ENCODE measurements at places on chromosomes 16 and 17.

DNA sequence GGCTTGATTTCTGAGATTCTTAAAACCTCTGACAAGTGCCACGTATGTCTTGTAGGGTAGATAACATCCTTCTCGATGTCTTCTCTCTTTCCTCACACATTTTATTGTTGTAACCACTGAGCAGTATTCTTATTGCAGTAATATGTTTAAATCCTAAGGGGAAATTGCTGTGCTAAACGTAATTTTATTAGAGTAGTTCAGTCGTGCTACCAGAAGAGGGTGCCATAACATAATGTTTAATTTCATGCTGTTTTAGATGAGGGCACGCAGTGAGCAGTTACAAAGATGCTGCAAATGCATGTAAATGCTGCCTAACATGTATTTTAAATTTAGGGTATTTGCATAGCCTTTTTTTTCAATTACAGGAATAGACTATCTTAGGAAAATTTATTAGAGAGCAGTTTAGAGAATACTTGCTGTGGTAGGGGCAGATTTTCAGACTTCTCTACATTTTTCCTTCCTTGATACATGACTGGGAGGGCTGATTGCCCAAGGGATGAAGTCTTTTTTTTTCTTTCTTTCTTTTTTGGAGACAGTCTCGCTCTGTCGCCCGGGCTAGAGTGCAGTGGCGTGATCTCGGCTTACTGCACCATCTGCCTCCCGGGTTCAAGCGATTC is 51.7 kb downstream of the GAN start:
- H3K27ac ChIP-seq = no peak overlapping the region
- no peak overlapping the region for H3K4me3 ChIP-seq
- peaks cover 8% of the 10 kb centered on the region for H3K4me1 ChIP-seq
- no peak for DNase-seq
- no peaks in the 10 kb centered on the region for H3K27me3 ChIP-seq
- H3K36me3 ChIP-seq = peaks cover 18% of the 10 kb centered on the region

GRCh38 chr17:50583641-50584040 is 23.1 kb downstream of the CACNA1G start:
- no peak overlapping the region for H3K4me3 ChIP-seq
- H3K27ac ChIP-seq = no peak overlapping the region
- no peaks in the 10 kb centered on the region for H3K36me3 ChIP-seq
- H3K27me3 ChIP-seq = no peaks in the 10 kb centered on the region

DNA sequence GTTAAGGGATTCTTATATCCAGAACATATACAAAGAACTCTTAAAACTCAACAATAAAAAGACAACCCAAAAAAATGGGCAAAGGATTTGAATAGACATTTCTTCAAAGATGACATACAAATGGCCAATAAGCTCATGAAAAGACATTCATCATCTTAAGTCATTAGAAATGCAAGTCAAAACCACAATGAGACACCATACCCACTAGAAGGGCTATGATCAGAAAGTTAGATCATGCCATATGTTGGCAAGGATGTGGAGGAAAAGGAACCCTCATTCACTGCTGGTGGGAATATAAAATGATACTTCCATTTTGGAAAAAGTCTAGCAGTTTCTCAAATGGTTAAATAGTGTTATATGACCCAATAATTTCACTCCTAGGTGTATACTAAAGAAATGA is 9.4 kb downstream of the PLD6 start:
- H3K4me1 ChIP-seq = peaks cover 10% of the 10 kb centered on the region
- H3K27me3 ChIP-seq = no peaks in the 10 kb centered on the region
- no peak for DNase-seq
- H3K27ac ChIP-seq = no peak overlapping the region

DNA sequence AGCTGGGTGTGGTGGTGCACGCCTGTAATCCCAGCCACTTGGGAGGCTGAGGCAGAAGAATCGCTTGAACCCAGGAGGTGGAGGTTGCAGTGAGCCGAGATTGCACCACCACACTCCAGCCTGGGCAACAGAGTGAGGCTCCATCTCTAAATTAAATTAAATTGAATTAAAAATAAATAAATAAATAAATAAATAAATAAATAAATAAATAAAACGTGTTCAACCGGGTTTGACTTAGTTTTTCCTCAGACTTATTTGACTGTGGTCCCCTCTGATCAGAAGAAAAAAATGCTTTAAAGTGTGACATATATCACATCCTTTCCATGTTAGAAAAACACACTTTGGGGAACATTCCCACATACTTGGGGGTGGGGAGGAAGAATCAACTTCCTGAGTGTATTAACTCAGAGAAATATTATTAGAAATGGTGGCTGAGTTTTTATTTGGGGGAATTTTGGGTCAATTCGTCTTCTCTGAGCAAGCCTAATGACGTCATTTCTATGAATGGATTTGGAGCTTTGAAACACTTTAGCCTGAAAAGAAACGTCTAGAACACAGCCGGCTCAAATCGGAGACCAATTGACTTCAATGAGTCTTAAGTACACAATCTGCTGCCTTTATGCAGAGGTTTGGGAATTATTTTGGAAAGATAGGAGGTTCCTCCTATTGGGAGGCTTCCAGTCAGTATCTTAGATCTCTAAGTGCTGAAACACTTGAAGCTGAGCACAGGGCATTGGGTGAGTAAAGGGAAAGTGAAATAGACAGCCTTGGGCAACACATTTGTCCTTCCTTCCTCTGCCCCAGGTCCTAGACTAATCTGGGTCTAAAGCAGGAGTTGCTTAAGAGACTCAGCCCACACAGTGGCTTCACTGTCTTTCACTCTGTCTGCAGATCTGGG is 132.6 kb downstream of the PITPNC1 start:
- no peaks in the 10 kb centered on the region for H3K27me3 ChIP-seq
- H3K27ac ChIP-seq = peak overlapping the region; percentile 16

GRCh38 chr16:68627951-68628425 is 17.1 kb upstream of the CDH3 start:
- no peaks in the 10 kb centered on the region for H3K27me3 ChIP-seq
- no peak overlapping the region for H3K4me3 ChIP-seq
- DNase-seq = no peak
- H3K4me1 ChIP-seq = no peaks in the 10 kb centered on the region

GRCh38 chr16:15033309-15033707 is 22.6 kb downstream of the NTAN1 start:
- no peak overlapping the region for H3K4me3 ChIP-seq
- no peak overlapping the region for H3K27ac ChIP-seq
- no peaks in the 10 kb centered on the region for H3K27me3 ChIP-seq
- DNase-seq = no peak

DNA sequence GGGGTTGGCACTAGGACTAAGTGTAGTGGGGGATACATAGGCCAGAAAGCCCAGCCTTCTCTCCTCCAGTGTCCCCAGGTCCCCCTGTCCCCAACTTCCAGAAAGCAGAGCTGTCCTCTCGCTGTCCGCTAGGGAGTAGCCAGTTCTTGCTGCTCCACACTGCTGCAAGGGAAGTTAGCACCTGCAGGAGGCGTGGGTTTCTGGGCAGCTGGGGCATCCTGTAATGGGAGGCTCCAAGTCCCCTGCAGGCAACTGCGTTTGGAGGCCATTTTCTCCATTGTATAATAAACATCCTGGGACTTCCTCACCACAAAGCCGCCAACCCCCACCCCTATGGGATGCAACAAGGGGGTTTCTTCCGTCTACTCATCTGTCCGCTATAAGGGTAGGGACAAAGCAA is 1.7 kb downstream of the RPRML start:
- H3K36me3 ChIP-seq = no peaks in the 10 kb centered on the region
- peaks cover 16% of the 10 kb centered on the region for H3K4me1 ChIP-seq
- H3K27me3 ChIP-seq = peaks cover 67% of the 10 kb centered on the region
- no peak overlapping the region for H3K4me3 ChIP-seq
- no peak for DNase-seq

DNA sequence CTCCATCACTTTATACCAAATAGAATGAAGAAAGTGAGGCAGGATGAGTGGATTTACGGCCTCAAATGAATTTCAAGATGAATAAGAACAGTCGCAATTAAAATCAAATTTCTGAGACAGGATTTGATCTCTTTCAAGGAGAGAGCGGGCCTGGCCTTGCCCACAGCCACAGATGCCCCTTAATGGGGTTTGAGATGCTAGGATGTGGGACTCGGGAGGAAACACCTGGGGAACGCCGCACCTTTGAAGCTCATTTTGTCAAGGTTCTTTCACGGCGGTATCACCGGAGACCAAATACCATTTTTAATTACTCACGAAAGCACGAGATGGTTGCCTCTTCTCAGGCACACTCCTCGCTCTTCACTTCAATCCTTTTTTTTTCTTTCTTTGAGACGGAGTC is 178.1 kb upstream of the SDK2 start:
- H3K27ac ChIP-seq = no peak overlapping the region
- H3K4me1 ChIP-seq = peaks cover 9% of the 10 kb centered on the region
- no peaks in the 10 kb centered on the region for H3K36me3 ChIP-seq
- no peak overlapping the region for H3K4me3 ChIP-seq
- no peak for DNase-seq

DNA sequence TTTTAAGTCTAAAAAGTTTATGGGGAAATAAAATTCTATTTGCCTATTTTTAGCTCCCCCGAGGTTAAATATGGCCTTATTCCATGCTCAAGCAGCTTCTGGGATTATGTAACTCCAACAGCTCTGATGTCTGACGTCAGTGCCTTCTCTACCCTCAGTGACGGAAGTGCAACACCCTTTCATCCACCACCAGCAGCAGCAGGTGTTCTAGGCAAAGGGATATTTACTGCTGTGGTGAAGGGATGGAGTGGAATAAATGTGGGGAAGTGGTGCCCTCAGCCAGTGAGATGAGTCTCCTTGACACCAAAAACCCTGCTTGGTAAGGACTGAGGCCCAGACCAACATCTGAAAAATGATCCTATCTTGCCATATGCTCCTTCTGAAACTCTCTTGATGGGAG is 247.4 kb downstream of the SHISA9 start:
- H3K4me1 ChIP-seq = no peaks in the 10 kb centered on the region
- no peaks in the 10 kb centered on the region for H3K27me3 ChIP-seq
- H3K4me3 ChIP-seq = no peak overlapping the region
- H3K27ac ChIP-seq = no peak overlapping the region

DNA sequence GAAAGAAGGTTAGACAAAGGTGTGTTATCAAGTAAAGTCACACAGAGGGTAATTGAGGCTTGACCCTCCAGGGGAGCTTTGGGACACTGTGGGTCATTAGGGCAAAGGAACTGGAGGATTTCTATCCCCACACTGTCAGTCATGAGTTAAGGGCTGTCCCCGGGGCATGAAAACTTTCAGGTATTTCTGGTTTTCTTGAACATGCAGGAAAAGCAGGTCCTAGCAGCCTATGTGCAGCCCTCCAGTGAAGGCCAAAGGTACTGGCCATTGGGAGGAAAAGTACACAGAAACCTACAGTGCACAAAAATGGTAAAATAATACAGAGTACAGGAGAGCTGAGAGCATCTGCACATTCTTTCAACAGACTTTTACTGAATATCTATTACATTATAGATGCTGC is 44.4 kb upstream of the SCNN1B start:
- no peaks in the 10 kb centered on the region for H3K36me3 ChIP-seq
- no peaks in the 10 kb centered on the region for H3K27me3 ChIP-seq
- H3K4me3 ChIP-seq = no peak overlapping the region

DNA sequence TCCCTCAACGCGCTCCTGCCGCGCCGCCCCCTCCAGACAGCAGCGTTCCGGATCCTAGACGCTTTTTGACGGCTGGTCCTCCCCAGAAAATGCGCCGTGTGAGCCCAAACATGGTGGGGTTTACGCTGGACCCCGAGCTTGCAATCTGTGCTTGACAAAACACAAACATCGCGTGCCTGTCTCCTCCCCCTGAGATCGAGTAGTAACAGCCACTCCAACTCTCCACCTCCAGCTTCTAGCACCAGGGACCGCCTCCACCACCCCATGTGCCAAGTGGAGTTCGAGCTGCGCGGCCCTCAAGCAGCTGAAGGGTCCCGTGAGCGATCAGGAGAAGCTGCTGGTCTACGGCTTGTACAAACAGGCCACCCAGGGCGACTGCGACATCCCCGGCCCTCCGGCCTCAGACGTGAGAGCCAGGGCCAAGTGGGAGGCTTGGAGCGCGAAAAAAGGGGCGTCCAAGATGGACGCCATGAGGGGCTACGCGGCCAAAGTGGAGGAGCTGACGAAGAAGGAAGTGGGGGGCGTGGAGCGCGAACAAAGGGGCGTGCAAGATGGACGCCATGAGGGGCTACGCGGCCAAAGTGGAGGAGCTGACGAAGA is 656 bp upstream of the GEMIN4 start:
- peak overlapping the region; percentile 90 for H3K27ac ChIP-seq
- H3K27me3 ChIP-seq = no peaks in the 10 kb centered on the region
- H3K4me3 ChIP-seq = peak overlapping the region; percentile 93
- peaks cover 13% of the 10 kb centered on the region for H3K4me1 ChIP-seq
- DNase-seq = no peak

DNA sequence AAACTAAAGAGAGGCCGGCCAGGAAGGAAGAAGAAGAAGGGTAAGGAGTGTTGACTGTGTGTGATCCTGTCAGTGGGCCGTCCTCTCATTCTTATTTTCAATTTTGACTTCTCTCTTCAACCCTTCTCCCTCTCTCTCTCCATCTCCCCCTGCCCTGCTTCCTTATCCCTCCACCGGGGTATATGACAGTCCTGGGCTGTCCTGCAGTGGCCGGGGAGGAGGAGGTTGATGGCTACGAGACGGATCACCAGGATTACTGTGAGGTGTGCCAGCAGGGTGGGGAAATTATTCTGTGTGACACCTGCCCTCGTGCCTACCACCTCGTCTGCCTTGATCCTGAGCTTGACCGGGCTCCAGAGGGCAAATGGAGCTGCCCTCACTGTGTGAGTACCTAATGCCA is 5.6 kb downstream of the CHD3 start:
- H3K4me3 ChIP-seq = no peak overlapping the region
- H3K27ac ChIP-seq = no peak overlapping the region
- peaks cover 8% of the 10 kb centered on the region for H3K4me1 ChIP-seq
- DNase-seq = no peak
- H3K27me3 ChIP-seq = no peaks in the 10 kb centered on the region
